NCI-H1417 (cell line): ENCODE measurements at places on chromosomes 1 and 21.

DNA sequence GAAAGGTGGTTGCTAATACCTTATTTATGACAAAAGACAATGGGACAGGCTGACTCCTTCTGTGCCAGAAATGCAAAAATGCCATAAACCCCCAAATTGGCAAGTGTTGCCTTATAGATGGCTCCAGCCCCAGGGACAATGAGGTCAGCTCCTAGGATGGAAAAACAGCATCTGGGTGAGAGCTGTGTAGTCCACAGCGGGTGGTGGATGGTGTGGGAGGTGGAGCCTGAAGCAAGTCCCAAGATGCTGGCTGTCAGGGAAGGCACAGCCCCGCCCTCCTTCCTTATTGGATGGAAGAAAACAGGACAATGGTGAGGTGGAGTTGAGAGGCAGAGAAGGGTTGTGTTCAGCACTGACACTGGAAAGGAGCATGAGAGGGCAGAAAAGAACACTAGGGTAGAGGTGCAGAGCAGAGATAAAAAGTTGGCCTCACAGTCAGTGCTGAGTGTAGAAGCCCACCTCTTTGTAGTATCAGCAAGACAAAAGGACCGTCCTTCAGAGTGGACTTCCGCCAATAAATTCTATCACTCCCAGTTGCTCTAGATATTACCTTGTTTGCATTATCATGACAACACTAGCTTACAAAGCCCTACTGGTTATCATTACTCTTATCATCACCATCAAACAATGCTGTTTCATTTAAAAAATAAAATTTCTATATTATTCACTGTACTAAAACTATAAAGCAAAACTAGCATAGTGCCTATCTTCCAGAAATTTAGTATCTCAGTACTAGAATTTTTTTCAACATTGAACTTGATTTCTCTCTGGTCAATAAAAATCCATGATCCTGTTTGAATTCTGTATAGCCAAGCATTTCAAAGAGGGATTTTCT is 3.7 kb upstream of the SDE2 start:
- peak; percentile 80 for DNase-seq

- no peak for DNase-seq
These were observed 116.6 kb upstream of the SYT6 start for GRCh38 chr1:114270282-114270681.

DNA sequence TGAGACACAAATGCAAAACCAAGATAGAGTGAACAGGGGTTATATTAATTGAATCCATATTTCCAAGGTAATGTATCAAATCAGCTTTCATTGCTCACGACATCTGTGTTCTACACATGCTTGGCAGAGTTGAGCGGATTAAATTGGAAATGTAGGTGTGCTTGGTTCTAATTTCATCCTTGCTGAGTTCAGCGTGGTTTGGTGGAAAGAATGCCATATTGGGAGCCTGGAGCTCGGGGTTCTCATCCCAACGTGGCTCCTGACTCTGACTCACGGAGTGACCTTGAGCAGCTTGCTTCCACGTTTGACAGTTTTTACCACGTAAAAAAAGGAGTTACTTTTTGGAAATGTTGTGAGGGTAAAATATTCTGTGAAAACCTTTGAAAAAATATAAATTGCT is 92.0 kb downstream of the MTR start:
- no peak for DNase-seq

GRCh38 chr21:31502537-31503143 is 156.9 kb upstream of the SOD1 start:
- no peak for DNase-seq

GRCh38 chr1:84916897-84917296 is 23.9 kb upstream of the LPAR3 start:
- DNase-seq = no peak

GRCh38 chr1:211478376-211478775 is 13.6 kb downstream of the RD3 start:
- no peak for DNase-seq

DNA sequence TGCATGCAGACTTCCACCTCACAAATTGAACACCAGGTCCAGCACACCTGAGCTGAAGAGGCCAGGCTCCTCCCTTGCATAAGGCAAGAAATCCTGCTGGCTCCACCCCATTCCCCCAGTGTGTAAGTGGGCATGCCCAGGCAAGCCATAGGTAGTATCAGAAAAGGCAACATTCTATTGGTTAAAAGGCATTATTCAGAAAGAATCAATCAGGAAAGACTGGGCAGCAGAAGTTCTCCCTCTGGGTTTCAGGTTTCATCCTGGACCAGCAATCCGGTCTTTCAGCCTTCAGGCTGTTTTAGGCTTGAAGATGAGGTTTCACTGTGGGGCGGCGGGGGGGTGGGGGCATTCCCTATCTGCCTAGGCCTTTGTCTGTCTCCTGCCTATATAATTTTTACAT is 42.0 kb upstream of the LHX8 start:
- no peak for DNase-seq

GRCh38 chr1:26941311-26941710 is 19.0 kb downstream of the KDF1 start:
- no peak for DNase-seq

- DNase-seq = no peak
These were observed 138.4 kb downstream of the NOS1AP start for GRCh38 chr1:162207862-162208261.

DNA sequence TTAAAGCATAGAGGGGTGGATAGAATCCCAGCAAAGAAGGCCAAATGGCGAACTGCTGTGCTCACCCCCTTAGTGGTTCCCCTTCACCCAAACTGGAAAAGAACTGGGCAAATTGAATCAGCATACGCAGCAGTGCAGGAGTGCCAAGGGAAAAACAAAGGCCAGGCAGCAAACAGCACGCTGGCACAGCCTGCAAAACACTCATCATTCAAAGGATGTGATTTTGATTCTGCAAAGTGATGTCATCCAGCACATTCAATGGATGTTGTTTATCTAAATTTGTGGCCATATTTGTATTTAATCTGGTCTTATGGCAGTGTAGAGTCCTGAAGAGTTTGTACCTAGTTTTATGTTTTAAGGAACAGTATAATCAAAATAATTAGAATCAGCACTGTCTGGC is 71.8 kb upstream of the ECE1 start:
- DNase-seq = no peak

- DNase-seq = no peak
These were observed 170.6 kb upstream of the ARHGEF16 start for GRCh38 chr1:3283849-3284248.

- DNase-seq = peak; percentile 89
These were observed 725 bp downstream of the SLC25A33 start for GRCh38 chr1:9539829-9540550.

- DNase-seq = no peak
These were observed 4.8 kb downstream of the RUNX3 start for GRCh38 chr1:24925082-24925779.
